EL (cell line): ENCODE measurements at places on chromosomes 2 and 18.

- DNase-seq = no peak
Measured at GRCh38 chr18:11071300-11071699, 78.1 kb downstream of the PIEZO2 start.

- no peak for DNase-seq
Measured at GRCh38 chr2:101706819-101707177, 9.3 kb downstream of the MAP4K4 start.

GRCh38 chr18:23452347-23452727 is 750 bp upstream of the RIOK3 start:
- DNase-seq = no peak

DNA sequence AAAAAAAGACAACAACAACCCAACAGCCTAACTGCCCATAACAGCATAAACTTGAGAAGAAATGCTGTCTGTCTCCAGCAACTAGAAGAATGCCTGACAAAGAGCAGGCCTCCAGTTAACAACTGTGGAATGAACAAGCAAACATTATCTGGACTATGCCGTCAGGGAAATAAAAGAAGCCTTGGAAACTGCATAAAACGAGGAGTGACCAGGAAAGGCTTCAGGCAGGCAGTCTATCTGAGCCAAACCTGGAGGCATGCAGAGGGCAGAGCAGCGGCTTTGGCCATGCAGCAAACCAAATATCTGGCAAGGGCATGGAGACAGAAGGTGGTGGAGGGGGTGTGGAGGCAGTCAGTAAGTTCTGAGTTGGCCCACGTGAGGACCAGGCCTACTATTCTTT is 11.1 kb downstream of the HES6 start:
- DNase-seq = no peak

DNA sequence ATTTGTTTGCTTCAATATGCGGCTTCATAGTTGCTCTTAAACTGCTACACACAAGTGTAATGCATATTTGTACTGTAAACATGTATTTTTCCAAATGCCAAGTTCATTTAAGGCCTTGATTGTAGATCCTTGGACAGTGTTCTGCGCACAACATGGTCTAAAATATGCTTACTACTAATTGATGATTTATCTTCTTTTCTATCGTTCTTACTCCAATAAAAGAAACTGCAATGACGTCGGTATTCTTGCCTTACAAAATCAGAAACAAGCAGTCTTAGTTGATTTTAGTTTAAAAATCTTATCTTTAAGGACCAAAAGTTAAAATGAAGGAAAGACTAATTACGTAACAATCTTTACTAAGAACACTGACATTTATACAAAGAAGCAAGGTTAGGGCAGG is 224.3 kb upstream of the SMAD7 start:
- no peak for DNase-seq
